ENCODE measurements at places on chromosomes 5 and 9.

- no peak for DNase-seq
These were observed 418.5 kb upstream of the MEF2C start for GRCh38 chr5:89301321-89302025.

- no peak for DNase-seq
These were observed 68.3 kb downstream of the ALDH1A1 start for GRCh38 chr9:72884508-72884907.

GRCh38 chr5:115735108-115735998, 81.1 kb downstream of the CDO1 start:
- DNase-seq, result no peak

DNA sequence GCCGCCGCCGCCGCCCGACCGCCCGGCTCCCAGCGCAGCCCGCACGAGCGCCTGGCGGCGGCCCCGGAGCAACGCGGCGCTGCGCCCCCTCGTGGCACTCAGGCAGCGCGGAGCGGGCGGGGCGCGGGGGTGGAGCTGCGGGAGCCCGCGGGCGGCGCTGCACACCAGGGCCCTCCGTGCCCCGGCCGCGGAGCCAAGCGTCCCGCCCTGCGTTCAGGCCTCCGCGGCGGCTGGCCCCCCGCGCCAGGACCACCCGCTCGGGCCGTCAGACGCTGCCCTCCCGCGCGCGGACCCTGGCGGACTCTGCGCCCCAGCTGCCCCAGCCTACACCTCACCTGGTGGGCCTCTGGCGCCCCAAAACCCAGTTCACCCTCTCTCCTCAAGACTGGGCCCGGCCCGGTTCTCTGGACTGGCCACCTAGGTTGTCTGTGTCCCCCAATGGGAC, at the start of gene RASGEF1C:
TSS of gene RASGEF1C (minus strand) at position 75 of the 445 bp plus-strand sequence. CDS start 71,159 bp downstream, outside the sequence.
- DNase-seq, result peak; percentile 81

DNA sequence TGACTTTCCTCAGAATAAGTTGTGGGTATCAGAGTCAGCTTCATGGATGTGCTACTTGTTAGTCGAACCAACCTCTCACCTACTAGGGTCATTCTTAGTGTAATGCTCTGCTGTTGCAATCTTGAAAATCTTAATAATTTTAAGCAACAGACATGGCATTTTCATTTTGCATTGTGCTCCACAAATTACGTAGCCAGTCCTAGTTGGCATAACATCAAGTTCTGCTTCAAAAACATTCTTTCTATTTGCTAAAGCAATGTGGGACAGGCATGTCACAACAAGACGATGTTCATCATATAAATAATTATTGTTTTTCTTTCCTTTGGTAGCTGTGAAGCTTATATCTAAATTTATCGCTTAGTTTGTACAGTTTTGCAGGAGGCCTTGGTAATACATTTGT, 39.3 kb upstream of the CDH12 start:
- DNase-seq, result no peak

DNA sequence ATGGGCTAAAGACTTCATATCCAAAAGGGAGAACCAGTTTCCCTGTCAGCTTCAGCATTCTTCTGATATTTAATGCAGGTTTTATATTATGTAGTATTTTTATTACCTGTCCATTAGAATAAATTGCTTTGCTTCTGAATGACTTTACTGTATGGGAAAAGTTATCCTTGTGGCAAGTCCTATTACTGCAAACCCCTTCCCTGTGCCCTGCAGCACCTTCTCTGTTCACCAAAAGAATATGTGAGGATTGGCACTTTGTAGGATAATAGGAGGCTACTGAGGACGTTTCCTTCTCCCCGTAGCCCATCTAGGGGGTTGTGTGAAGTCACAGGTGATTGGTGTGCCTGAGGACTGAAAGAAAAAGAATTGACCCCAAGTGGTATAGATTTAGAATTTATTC, 296.1 kb downstream of the KDM4C start:
- no peak for DNase-seq

GRCh38 chr9:87872079-87872624, 10.5 kb upstream of the SPATA31E1 start:
- no peak for DNase-seq

DNA sequence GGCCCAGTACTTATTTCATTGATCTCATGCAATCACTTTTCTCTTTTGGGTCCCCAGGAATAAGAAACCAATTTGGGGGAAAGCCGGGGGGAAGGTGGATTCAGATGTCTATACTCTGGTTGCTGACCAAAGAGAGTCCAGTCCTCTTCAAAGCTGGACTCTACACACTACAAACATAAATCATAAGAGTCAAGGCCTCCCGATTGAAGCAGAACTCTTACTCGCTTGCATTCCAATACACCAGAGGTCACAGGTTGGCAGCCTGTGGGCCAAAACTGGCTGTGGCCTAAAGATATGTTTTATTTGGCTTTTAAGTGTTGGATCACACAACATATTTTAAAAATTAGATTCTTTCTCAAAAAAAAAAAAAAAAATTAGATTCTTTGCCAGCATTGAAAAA, 311.4 kb upstream of the MSX2 start:
- no peak for DNase-seq

DNA sequence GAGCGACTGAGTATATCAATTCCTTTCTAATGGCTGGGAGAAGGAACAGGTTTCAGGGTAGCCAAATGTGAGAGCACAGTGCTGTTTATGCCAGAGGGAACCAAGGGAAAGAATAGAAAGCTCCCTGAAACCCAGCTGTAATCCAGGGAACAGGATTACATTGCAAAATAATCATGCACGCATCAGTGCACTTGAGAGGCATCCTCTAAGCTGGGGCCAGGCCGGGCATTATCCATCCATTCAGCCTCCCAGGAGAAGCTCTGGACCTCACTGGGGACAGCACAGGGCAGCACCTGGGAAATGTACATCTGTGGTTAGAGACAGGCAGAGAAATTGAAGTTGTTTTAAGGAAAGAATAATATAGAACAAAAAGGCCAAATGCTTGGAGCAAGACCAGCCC, 72.7 kb downstream of the MTRR start:
- DNase-seq, result no peak

Measured in stimulated activated CD8-positive, alpha-beta memory T cell treated with anti-CD3 and anti-CD28 coated beads, Interleukin-4, amount 100 ng/mL, for 48 hours (primary cell).